Fibroblast of skin of right biceps (primary cell): ENCODE measurements at places on chromosomes 7 and 10.

DNA sequence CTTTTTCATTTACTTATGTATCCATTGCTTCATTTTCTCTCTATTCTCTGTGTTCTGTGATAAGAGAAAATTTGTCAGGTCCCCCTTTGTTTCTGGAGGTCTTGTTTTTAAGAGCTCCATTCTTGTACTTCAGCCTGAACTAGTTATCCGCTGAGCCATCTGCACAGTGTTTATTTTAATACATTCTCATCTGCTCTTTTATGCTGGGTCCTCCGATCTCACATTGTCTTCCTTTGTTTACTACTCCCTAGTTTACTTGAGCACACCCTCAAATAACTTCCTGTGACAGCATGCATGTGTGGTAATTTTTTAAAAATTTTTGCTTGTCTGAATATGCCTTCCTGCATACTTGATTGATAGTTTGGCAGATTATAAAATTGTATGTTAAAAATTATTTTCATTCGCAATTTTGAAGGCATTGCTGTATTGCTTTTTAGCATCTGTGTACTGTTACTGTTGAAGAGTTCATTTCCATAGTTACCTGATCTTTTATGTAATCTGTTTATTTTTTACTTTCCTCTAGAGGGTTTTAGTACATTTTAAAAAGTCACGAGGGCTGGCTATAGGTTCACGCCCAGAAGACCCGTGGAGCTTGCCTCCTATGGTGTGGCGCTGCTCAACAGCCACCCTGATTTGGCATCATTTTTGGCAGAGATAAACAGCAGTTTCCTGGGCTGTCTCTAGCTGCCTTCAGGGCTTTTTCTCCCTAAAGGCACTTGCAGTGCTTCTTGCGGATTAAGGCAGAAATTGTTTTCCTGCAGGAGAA, 31.9 kb downstream of the RSBN1L start:
- peak; percentile 10 for DNase-seq

DNA sequence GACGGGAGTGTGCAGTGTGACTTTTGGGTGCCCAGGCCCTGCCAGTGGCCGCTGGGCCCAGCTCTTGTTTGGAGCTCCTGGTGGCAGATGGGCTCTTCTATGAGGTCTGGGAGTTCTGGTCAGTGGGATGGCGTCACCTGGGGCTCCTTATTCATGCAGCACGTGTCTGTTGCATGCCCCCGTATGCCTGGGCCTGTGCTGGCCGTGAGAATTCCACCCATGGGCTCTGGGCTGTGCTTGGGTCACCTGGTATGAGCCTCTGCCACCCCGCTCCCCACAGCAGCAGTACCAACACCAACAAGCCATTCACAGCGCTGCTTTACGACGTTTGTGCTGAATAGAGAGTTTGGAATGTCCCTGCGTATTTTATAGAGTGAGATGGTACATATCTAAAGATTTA, 27.1 kb downstream of the INPP5A start:
- DNase-seq, result no peak

DNA sequence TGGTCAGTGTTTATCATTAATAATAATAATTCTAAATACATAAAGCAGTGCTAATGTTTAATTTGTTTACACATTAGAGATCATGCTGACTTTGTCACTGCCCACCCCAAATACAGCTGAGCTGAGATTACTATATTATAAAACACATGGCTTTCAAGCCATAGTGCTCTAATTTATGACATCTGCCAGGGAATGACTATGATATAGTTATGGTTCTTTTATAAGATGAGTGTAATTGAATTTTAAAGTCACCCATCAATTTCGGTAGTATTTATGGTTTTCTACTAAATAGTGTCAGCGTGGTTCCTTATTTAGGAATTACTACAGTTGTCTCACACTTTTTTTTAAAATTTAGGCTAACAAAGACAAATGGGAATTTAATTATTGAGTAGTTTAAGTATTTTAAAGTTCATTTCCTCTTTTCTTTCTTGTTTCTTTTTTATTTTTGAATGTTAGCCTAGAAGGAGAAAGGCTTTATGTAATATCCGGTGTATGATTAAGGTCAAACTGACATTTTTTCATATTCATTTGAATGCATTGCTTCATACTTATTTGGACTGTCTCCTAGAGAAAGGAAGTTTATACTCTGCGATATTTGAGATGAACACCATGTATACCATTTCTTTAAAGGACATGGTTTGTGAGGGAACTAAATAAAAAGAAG, 3.9 kb downstream of the CDK14 start:
- no peak for DNase-seq

- DNase-seq, result no peak
Measured at GRCh38 chr7:93750986-93751385, 139.6 kb downstream of the TFPI2 start.

GRCh38 chr10:114250236-114250635, 11.2 kb downstream of the VWA2 start:
- DNase-seq, result no peak

GRCh38 chr7:875476-876076, 778 bp upstream of the GET4 start:
- no peak for DNase-seq

DNA sequence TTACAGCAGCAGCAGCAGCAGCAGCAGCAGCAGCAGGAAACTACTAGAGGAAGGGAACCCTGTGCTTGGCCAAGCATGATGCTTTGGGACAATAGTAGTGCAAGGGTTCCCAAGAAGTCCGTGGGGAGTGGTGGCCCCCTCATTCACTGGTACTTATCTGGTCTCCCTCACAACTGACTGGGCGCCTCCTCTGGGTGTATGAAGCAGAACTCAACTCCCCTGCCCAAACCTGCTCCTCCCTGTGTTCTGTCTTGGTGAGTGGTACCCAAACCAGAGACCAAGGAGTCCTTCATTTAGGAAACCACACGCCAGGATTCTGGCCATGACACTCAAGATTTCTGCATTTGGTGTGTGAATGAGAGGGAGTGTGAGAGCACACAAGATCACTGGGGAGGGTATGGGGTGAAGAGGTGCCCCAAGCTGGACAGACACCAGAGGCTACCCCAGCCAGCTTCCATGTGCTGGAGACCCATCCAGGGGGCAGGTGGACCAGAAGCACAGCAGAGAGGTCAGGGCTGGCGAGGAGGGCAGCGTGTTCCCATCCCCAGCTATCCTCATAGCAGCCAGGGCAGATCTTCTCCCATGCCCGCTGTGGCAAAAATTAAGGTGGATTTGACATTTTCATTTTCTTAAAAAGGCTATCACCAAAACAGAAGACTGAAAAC, 10.6 kb upstream of the ZNF777 start:
- DNase-seq, result no peak

GRCh38 chr7:122674502-122674901, 24.4 kb downstream of the RNF133 start:
- peak; percentile 21 for DNase-seq

DNA sequence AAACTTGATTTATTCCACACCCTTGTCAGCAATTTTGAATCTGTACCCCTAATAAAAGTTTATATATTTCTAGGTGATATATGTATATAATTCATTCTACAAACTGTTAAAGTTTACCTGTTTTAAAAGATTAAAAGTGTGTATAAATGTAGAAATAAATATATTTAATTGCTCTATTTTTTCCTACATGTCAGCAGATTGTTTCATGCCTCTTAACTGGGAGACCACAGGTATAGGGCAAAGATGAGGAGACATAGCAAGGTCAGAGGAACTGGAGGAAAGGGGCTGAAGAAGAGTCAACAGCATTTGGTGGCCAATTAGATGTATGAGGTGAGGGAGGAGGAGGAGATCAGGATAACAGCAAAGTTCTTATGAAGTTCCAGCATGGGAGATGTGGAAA, 109.8 kb downstream of the GLCCI1 start:
- no peak for DNase-seq

GRCh38 chr7:45712872-45713668, 138.9 kb downstream of the ADCY1 start:
- DNase-seq, result no peak

- peak; percentile 70 for DNase-seq
Measured at GRCh38 chr7:85261336-85261735, 74.5 kb upstream of the SEMA3D start.

GRCh38 chr10:132078746-132079345, 13.1 kb downstream of the JAKMIP3 start:
- no peak for DNase-seq

- DNase-seq, result peak; percentile 87
Measured at GRCh38 chr10:77301305-77301730, 336.3 kb downstream of the KCNMA1 start.

DNA sequence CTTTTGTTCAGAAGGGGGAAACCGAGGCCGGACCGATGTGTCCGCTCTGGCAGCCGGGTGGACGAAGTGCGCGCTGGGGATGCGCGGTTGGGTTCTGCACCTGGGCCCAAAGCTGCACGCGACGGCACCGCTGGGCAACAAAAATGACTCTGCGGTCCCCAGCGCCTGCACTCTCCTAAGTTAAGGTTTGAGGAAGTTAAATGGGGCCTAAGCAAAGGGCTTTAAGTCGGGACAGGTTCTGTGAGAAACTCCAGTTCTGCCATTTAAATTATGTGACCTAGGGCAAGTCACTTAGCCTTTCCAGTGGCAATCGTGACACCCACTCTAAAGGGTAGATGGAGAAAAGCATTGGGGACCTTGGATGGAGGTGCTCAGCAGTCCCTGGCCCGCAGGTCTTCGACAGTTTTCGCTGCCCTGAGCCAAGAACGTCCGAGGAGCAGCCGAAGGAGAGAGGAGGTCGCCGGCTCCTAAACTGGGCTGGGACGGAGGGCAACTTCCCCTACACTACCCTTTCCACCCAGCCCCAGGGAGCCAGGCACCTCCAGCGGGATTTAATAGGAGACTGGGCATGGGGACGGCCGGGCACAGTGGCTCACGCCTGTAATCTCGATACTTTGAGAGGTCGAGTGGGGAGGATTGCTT, 534 bp upstream of the ACBD5 start:
- DNase-seq, result peak; percentile 14

DNA sequence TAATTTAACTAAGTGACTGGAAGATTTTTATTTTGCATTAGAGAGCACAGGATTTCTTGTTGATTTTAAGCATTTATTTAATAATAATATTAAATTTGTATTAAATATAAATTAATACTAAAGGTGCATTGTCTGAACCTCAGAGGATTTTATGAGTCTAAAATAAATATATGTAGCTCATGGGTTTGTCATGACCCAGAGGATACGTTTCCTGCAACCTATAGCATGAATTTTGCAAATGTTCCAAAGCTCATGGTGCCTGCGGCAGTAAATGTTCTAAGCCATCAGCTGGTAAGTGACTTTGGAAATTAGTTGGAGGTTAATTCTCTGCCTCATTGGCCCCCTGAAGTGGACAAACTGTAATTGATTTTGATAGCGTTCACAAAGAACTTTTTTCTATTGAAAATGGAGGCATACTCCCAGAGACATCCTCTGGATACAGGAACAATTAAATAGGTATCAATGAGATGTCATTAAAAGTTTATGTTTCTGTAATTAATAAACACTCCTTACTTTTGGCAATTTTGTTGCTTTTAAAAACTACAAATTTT, 397.4 kb downstream of the ANKRD7 start:
- DNase-seq, result no peak

- DNase-seq, result no peak
Measured at GRCh38 chr10:111390813-111391563, 314.2 kb downstream of the ADRA2A start.

GRCh38 chr10:59517996-59518395, 155.6 kb upstream of the FAM13C start:
- DNase-seq, result no peak

GRCh38 chr10:11789306-11789705, 33.9 kb upstream of the PROSER2 start:
- no peak for DNase-seq

GRCh38 chr10:60035984-60036383, 129.6 kb upstream of the CCDC6 start:
- DNase-seq, result no peak

DNA sequence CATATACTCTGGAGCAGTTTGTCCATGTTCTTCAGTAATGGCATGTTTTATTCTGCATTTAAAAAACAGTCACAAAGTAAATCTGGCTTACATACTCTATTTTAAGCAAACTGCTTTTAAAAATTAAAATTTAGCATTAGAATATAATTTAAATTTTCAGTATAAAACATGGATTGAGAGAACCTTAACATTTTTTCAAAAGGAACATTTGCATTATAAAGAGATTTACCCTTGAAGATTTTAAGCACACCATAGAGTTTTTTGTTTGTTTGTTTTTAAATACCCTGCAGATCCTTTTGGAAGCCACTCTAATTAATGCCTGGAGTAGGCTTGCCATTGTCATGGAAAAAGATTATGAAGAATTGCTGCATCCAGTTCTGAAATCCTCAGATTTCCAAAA, 70.4 kb downstream of the ZNRF2 start:
- DNase-seq, result no peak

DNA sequence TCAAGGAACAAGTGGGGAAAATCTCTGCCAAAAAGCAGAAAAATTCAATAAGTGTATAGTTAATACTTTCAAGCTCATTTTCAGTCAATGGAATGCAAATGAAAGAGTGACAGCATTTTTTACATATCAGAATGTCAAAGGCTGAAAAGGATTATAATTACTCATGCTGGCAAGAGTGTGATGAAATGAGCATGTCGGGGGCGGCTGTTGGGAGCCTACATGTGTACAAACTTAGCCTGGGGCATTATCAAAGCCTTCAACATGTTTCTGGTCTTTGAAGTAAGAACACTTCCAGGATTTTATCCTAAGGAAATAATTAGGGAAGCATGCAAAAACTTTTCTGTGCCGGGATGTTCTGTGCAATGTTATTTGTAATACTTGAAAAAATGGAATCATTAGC, 221.7 kb upstream of the LYZL1 start:
- DNase-seq, result peak; percentile 32

DNA sequence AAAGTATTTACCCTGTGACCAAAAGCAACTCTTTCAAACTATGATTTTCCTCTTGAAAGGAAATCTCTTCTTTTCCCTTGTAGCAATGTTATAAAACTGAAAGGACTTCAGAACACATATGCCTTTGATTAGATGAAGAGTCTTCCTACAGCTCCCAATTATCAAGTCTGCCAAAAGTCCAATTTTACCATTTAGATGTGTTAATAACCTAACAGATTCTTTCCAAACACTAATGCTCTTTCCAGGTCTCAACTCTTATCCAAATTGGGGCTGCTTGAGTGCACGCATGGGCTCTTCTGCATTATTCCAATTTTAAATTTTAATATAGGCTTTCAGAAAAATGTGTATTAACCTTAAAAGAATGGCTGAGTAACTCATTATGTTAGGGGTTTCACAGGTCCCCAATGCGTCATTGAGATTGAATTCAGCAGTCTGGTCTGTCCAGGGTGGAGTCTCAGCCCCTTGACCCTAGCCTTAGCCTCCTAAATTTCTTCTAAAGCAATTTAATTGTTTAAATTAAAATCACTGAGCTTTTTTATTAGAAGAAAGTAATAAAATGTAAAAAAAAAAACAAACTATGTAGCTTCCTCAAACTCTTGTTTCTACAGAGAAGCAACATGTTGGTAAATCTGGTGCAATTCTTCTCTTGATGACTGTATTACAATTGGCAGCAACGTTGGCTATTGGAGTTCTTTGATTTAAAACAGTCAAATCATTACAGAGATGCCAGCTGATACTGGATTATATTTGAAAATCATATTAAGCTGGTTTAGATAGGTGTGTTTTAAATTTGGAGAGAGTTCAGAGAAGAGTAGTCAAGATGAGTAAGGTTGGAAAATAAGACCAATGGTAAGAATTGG, 170.4 kb downstream of the DKK1 start:
- DNase-seq, result peak; percentile 27

DNA sequence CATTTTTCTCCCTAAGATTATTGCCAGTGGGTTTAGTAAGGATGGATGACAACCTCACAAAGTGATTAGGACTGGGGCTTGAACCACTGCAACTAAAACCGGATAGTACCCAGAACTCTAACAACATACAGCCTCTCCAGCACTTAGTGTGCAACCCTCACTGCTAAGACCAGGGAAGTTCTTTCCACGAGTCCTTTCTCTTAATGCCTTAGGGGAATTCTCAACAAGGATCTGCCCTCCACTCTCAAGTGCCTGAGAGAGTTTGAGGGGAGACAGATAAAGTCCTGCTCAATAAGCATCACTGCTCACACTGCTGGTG, 104.6 kb downstream of the NRP1 start:
- no peak for DNase-seq
